ENCODE measurements at places on chromosomes 5 and 9.

- DNase-seq = no peak
These were observed 978 bp upstream of the ADCY2 start for GRCh38 chr5:7394889-7395431.

DNA sequence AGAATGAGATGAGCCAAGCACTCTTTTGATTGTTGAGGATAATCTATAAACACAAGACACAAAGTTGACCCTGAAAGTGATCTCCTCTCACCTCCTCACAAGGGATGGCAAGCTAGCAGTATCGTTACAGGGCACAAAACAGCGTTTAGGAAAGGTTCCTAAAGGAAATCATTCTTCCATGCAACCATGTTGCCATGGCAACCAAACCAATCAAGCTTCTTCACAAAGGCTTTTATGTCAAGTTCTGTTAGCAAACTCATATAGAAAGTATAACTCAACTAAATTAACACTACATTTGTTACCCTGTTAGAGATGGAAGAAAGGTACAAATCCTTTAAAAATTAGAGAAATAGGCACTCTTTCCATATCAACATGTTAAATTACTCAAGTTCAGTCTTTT, 1016.8 kb upstream of the DMAC1 start:
- no peak for DNase-seq

- DNase-seq = no peak
These were observed 147.9 kb downstream of the HSD17B3 start for GRCh38 chr9:96154081-96154480.

- DNase-seq = no peak
These were observed 424.8 kb downstream of the IRX1 start for GRCh38 chr5:4020400-4020799.

DNA sequence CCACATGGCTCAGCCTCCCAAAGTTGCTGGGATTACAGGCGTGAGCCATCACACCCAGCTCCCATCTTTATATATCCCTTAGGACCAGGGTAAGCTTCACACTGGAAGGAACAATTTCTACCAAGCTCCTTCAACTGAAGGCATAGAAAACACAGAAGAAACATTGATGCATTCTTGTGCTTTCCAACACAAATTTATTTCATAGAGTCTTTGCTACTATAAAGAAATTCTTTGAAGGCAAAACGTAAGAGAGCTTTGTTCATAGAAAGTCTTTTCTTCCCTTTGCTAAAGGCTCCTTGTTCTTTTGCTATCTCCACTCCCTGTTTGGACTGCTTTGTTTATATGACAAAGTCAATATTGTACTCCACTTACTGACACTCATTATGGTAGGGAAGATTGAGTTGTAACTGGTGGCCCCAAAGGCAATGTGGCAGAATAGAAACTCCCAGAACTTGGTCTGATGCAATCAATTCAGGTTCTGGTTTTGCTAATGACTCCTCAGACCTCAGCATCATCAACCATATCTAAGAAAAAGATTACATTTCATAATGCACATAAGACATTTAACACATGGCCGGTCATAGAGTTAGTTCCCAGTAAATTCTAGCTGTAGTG, 97.4 kb upstream of the CLINT1 start:
- DNase-seq = no peak

- DNase-seq = no peak
These were observed 20.1 kb downstream of the SREK1 start for GRCh38 chr5:66164044-66164790.

DNA sequence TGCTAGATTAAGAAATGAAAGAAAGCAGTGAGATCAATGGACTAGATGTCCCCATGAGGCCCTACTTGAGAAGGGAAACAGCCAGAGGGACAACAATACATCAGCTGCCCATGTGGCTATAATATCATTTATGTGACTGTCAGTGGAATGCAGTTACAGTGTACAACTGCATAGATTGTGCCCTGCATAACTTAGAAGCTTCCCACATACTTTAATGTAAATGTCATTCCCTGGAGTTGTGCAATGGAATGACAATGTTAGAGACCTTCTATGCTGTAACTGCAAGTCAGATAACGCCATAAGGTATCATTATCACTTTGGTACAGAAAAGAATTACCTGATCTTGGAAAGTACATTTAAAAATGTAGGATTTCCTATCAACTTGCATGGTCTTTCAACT, 67.4 kb downstream of the FBN2 start:
- DNase-seq = no peak

DNA sequence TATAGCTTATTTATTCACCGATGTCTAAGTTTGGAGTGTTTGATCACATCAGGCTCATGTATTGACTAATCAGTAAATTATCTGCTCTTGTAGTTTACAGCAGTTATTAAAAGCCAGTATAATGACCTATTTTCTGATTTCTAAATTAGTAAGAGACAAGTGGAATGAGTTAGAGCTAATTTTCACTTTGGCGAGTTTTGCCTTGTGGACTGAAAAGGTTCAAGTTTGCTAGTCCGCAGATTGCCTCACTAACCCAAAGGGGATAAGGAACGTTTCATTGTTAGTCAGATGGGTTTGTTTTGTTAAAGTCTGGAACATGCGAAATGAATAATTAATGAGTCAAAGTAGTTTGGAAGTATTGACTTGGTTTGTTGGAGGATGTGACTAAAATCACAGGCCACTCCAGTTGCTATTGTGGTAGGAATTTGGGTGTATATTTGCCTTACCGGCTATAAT, 40.1 kb downstream of the SMARCA2 start:
- DNase-seq = no peak

DNA sequence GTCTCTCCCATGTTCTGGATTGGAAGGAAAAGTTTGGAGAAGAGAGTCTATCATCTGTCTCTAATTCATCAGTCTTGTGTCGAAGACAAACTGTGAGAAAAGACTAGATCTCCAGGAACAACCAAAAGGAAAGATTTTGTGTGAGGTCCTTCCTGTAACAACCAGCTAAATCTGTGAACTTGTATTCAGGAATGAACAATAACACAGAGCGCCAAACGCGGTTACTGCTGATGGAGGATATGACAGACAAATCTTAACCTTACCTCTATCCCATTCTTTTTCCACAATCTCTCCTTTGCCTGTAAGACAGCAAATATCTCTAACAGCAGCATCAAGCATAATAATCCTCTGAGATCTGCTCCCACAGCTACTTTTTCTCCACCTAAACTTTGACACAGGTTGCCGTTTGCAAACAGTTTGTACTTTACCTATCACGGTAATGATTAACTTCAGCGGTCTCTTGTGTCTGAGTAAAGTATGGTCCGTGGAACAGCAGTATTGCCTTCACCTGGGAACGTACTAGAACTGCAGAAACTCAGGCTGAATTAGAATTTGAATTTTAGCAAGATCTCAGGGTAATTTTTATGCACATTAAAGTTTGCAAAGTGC, 387.6 kb downstream of the ELAVL2 start:
- no peak for DNase-seq

DNA sequence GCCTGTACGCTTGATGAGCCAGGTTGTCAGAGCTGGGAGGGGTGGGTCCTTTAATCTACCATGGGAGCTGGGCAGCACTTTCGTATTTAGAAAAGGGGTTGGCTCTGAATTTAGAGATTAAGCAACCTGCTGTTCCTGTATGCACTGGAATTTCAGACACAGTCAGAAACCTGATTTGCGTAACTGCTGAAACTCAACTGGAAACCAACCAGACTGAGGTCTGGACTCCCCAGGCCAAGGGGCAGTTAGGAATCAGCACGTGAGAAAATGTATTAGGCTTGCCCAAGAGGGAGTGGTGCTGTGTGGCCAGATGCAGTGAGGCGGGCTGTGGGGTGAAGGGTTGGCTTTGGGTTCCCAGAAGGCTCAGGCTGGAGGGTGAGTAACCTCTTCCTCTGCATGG, 235.0 kb downstream of the GOLPH3 start:
- DNase-seq = no peak

- no peak for DNase-seq
These were observed 64.6 kb upstream of the PLPP1 start for GRCh38 chr5:55599148-55600050.

- no peak for DNase-seq
These were observed 75.7 kb upstream of the PPP1R26 start for GRCh38 chr9:135403733-135404450.

GRCh38 chr9:77731008-77731698, 83.0 kb upstream of the GNA14 start:
- DNase-seq = no peak

- no peak for DNase-seq
These were observed 594.3 kb upstream of the KLF4 start for GRCh38 chr9:108083796-108084352.

DNA sequence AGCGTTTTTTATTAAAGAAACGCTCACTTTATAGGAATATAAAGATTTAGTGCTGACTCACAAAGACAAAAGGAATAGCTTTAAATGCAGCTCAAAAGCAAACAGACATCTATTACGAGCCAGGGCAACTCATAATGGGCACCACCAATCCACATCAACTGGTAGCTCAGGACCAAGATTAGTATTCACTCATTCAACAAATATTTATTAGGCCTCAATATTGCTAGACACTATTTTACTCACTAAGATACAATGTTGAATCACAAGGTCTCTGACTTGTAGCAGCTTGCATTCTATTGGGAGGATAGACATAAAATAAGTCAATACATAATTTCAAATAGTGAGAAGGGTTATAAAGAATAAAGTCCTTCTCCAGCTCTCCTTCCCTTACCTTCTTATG, 8.0 kb upstream of the MAN2A1 start:
- no peak for DNase-seq

GRCh38 chr9:77697238-77697984, 49.3 kb upstream of the GNA14 start:
- DNase-seq = no peak
